CD4-positive, alpha-beta T cell treated with Interleukin-15 for 1 hour (primary cell): ENCODE measurements at places on chromosomes 13 and 19.

GRCh38 chr19:17075864-17076542, 426 bp downstream of the MYO9B start:
- peak; percentile 73 for DNase-seq

GRCh38 chr13:83825676-83826075, 56.6 kb downstream of the SLITRK1 start:
- no peak for DNase-seq

- peak; percentile 23 for DNase-seq
Measured at GRCh38 chr19:44723299-44723951, 24.5 kb downstream of the CEACAM16 start.

GRCh38 chr13:93977986-93978385, 501.5 kb downstream of the DCT start:
- DNase-seq, result no peak
